ENCODE measurements at places on chromosomes 7 and 10.

- DNase-seq, result peak; percentile 76
Observed at GRCh38 chr10:20890491-20891337, 6.4 kb downstream of the NEBL start.

DNA sequence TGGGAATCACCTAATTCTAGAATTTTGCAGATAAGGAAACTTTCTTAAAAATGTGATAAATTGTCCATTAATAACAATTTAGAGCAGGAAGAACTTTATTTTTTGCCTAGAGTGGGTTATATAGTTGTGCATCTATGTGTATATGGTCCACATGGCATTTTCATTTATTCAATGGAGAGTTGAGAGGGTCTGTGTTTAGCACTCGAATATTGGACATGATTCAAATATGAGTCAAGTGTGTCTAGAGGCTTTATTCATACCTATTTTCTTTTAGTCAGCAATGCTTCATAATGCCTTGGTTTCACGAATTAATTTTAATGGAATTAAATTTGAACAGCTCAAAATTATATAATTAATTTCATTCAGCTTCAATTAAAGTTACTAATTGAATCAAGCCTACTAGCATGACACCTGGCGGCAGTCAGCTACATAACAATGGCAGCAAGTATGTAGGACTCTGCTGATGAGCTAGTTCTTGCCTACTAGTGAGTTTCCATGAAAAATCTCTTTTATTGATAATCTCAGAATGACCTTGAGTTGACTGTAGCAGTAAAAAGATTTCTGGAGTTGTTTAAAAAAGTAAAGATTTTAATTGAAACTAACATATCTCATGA lies 17.7 kb downstream of the MDFIC start:
- DNase-seq, result no peak

DNA sequence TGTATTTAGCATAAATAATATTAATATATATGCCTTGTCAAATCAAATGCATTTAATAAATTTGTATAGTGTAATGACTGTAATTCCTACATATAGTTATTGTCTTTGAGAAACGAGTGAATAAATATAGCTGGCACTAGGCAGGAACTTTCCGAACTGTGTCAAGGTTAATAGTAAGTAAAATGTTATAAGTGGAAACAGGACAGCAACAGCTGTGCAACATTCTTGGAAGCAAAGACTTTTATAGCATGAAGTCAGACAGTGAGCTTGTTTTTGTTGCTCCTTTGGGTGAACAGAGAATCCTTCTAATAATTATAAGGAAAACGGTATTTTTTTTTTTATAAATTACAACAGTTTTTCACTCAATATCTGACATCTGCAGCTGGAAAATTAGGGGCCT lies 14.0 kb upstream of the EXOC6 start:
- no peak for DNase-seq

DNA sequence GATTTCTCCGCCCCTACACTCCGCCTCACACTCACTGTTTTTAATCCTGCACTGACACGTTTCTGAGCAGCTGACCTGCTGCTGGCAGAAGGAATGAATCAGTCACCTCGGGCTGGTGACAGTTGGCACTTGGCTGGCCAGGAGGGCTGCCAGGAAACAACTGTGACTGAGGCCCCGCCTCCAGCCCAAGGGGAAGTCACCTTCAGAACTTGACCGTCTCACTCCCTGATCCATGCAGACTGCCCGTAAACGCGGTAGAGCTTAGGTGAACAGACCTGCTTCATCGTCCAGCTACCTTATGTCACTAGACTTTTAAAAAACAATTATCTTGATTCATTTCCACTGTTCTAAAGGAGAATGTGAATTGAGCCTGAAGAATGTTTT lies 107.5 kb downstream of the DOCK1 start:
- no peak for DNase-seq

- DNase-seq, result no peak
Observed at GRCh38 chr7:32092346-32092745, 22.1 kb upstream of the PDE1C start.

DNA sequence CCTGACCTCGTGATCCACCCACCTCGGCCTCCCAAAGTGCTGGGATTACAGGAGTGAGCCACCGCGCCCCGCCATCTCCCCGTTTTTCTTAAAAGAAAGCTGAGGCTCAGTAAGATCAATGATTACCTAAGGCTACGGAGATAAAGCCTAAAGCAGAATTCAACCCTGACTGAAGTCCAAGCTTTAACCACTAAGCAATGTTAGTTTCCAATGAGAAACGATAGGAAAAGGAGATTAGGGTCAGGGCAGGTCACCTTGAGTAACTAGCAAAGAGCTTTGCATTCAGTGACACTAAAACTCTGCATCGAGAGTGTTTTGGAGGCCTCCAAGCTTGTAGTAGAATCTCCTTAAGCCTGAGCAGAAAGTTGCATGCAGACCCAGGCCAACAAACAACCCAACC lies 17.6 kb upstream of the PRXL2A start:
- no peak for DNase-seq

DNA sequence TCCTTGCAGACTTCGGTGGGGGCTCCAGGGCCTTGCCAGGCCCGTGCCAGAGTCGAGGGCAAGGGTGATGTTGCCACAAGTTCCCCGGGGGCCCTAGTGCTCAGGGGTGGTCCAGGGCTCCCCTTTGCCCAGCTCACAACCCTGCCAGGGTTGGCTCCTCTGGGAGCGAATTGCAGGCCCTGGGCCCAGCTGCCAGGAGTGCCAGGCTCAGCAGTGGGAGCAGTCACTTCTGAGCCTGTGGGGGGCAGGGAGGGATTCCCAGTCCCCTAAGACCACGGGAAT lies 43.8 kb downstream of the TCERG1L start:
- DNase-seq, result no peak

DNA sequence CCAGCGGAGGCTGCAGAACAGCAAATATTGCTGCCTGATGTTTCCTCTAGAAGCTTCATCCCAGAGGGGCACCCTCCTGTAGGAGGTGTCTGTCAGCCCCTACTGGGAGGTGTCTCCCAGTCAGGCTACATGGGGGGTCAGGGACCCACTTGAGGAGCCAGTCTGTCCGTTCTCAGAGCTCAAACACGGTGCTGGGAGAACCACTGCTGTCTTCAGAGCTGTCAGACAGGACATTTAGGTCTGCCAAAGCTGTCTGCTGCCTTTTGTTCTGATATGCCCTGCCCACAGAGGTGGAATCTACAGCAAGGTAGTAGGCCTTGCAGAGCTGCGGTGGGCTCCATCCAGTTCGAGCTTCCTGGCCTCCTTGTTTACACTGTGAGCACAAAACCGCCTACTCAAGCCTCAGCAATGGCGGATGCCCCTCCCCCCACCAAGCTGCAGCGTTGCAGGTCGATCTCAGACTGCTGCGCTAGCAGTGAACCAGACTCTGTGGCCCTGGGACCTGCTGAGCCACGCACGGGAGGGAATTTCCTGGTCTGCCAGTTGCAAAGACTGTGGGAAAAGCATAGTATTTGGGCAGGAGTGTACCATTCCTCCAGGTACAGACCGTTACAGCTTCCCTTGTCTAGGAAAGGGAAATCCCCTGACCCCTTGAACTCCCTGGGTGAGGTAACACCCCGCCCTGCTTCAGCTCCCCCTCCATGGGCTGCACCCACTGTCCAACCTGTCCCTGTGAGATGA lies 17.7 kb upstream of the MINDY3 start:
- DNase-seq, result peak; percentile 19

- DNase-seq, result no peak
Observed at GRCh38 chr10:29590915-29591650, 43.7 kb downstream of the SVIL start.

DNA sequence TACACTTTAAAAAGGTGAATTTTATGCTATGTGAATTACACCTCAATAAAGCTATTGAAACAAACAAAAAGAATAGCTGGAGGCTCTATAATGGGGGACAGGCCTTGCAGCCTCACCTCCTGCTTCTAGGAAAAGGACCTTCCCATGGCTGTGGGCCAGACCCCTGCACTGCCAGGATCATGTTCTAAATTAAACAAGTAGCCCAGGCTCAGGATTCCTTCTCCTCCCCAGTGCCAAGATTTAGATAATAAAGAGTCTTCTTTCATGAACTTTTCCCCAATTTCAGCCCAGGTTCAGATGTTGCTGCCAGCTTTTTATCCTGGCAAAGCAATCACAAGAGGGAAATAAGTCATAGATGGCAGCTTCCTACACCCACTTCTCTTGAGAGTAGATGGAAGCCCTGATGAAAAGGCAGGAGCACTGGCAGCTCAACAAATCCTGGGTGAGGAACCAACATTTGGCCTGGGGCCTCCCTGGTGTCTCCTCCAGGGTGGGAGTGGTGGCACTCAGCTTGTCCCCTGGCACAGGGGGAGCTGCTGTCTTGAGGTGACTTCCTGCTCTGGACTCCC lies 22.2 kb upstream of the CAMK2B start:
- no peak for DNase-seq

GRCh38 chr7:116570306-116570705 lies 45.5 kb downstream of the CAV1 start:
- no peak for DNase-seq

DNA sequence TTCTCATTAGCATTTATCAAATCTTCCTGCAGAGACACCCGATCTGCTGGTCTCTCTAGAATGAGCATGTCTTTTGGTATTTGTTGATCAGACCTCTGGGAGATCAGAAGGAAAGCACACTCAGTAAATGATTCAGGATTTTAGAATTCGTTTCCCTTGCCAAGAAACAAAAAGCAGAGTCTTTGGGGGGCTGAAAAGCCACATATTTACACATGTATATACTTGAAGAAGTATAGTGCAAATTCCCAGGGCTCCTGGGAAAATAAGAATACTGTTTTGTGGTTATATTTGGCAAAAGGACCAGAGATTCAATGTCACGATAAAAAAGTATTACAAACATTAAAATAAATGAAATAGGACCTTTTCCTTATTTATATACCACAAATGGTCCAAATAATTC lies 100.2 kb downstream of the AGMO start:
- peak; percentile 98 for DNase-seq

DNA sequence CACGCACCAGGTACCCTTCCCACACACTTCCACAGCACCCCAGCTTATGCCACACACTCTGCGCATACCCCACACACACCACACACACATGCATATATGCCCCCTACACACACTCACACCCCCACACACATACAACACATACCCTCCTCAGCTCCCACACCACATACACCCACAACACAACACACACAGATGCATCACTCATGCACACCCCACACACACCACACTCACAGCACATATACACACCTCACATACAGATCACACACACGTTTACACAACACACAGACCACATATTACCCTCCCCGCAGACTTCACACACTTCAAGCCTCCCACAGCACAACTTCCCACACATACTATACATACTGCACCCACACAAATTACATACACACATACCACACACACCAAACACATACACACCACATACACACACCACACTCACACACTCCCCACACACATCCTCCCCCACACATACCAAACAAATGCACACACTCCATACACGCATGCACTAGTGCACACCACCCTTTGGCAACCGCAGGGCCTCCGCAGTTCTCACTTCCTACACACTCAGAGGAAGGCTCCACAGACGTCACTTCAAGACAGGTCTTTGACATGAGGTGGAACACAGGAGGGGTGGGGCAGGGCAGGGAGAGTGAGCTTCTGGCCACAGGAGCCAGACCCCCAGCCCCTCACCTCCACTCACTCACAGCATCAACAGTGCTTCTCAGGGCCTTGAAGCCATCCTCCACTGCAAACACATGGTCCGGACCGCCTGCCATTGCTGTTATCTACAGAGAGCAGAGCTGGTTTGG lies 18.5 kb upstream of the ANTXRL start:
- DNase-seq, result no peak

DNA sequence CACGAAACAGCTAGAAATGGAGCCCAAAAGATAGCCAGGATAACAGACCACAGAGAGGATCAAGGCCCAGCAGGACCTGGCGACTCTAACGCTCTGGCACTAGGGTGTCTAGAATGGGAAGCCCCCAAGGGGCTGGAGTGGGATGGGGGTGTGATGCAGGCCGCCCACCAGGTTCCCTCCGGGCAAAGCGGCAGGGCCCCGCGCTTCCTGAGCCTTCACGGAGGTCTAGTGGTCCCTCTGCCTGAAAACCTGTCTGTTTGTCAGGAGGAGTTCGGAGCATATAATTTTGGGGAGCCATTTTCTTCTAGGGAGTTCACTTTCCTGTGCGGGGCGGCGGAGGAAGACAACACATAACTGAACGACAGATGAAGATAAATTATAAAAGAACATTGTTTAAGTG lies 48.2 kb upstream of the FXYD4 start:
- DNase-seq, result no peak

DNA sequence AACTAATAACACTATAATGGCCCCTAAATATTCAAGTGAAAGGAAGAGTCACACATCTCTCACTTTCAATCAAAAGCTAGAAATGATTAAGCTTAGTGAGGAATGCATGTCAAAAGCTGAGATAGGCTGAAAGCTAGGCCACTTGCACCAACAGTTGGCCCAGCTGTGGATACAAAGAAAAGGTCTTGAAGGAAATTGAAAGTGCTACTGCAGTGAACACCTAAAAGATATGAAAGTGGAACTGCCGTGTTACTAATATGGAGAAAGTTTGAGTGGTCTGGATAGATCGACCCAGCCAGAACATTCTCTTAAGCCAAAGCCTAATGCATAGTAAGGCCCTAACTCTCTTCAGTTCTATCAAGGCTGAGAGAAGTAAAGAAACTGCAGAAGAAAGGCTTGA lies 12.1 kb upstream of the SNX13 start:
- DNase-seq, result no peak

DNA sequence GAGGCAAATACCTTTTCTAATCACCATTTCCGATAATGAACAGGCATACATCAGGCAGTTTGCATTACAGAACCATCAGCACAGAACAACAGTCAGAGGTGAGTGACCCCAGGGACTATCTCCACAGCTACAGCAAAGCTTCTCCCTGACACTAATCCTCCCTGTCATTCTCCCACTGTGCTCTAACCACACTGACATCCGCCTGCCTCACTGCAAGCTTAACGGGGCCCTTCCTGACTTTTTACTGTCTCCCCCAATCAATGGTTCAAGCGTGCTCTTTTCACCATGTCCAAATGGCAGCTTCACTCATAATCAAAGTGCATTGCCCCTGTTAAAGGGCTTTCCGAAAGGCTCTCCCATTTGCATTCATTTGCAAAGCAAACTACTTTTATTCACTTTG lies 196.3 kb downstream of the DNAJC1 start:
- DNase-seq, result peak; percentile 23

DNA sequence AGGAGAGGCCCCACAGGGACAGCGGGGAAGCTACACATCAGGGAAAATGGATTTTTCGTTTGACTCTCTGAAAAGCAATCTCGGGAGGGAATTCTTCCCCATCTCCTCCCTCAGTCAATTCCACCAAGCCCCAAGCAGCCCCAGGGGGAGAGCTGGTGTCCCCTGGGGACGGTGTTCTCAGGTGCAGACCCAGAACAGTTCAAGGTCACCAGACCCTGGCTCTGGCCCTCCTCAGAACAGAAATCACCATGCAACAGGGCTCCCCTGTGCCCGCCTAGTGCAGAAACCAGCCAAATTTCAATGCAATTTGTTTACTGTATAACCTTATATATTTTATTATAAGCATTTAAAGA lies 34.1 kb downstream of the GSDME start:
- DNase-seq, result no peak

DNA sequence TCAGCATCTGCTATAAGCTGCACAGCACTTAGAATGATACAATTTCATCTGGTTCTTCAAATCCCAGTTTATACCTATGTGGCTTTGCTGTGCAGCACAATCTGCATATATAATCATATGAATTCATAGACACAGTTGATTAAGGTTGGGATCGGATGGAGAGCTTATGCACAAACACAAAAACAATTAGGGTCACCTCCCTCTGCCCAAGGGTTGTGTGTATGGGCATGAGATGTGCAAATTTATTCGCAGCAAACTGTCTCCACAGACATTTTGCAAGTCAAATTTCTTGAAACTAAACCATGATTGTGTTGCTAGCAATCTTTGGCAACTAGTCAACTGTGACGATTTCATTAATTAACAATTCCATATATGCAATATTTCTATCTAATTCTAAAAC lies 955.7 kb downstream of the SORCS3 start:
- DNase-seq, result no peak

Measured in choroid plexus epithelial cell (primary cell).